SIG-M5 (cell line): ENCODE measurements at places on chromosomes 7 and 10.

DNA sequence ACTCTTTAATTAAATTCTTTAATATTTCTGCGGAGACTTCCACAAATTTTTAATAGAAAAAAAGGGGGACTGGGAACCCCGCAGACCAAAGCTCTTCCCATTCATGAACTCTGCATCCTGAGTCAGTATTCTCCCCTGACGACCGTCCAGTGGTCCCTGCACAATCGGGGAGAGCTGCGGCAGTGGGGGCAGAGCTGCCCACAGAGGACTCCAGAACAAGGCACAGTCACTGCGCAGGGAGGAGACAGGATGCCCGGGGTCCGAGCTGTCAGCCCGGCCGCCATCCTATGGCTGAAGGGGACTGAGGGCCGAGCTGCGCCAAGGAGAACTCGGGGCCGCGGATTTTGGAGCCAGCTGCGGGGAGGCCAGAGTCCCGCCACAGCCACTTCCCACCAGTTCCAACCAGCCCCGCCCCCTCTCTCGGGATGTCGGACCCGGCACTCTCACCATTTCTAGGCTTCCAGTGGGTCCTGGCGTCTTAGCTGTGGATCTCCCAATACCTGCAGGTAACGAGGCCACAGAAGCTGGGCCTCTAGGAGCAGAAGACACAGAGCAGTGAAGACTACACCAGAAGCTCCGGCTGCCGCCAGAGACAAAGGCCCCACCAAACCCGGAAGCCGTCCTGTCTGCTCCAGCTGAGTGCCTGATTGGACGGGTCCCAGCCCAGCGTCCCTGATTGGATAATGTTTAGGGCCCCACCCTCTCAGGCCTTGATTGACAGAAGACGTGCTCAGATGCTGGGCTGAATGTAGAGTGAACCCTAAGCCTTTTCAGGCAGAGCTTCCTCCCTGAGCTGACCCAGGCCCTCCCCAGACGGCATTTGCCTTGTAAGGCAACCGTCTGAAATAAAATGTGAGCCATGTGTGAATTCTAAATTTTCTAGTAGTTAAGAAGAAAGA lies at the start of gene ERV3-1:
TSS of gene ERV3-1 (minus strand) at position 594 of the 899 bp plus-strand sequence. CDS start 13,661 bp downstream, outside the sequence.
- DNase-seq, result peak; percentile 81

DNA sequence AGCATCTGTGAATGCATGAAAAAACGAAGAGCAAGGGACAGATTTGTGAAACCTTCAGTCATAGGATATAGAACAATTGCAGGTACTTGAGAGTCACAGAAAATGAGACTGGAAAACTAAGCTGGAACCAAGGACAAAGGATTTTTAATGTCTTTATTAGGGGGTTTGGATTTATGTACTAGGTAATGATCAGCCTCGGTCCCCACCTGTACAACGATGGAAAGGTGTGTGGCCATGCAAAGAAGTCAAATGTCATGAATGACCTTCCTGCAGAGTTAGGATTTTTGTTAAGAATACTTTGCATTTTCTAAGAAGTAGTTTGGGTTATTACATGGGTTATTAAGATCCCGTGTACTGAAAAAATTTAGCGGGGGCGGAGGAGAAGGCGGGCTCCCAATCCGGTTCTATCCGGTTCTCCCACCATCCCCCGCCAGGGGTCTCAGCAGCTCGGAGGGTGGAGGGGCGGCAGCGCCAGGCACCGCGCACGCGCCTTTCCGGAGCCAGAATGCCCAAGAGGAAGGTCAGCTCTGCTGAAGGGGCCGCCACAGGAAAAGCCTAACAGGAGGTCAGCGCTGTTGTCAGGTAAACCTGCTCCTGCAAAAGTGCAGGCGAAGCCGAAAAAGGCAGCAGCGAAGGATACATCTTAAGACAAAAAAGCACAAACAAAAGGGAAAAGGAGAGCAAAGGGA lies 327.5 kb upstream of the PLXDC2 start:
- no peak for DNase-seq

GRCh38 chr7:124155432-124156022 lies 122.7 kb upstream of the TMEM229A start:
- DNase-seq, result no peak

GRCh38 chr10:89470628-89471027 lies 56.3 kb downstream of the IFIT5 start:
- DNase-seq, result no peak

- DNase-seq, result no peak
These were observed 24.0 kb downstream of the OR9A2 start for GRCh38 chr7:143002898-143003297.

DNA sequence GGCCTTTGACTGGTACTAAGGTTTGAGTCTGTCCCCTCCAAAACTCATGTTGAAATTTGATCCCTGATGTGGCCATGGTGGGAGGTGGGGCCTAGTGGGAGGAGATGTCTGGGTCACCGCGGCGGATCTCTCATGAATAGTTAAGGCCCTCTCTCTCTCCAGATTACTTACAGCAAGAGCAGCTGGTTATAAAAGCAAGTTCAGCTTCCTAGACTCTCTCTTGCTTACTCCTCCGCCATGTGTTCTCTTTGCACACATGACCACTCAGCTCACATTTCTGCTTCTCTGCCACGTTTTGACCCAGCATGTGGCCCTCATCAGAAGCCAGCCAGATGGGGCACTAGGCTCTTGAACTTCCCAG lies 29.9 kb upstream of the ZMIZ1 start:
- DNase-seq, result no peak

- no peak for DNase-seq
These were observed 60.2 kb downstream of the CHST15 start for GRCh38 chr10:124032971-124033886.

GRCh38 chr10:50224330-50224952 lies 26.9 kb downstream of the ASAH2 start:
- DNase-seq, result peak; percentile 12

DNA sequence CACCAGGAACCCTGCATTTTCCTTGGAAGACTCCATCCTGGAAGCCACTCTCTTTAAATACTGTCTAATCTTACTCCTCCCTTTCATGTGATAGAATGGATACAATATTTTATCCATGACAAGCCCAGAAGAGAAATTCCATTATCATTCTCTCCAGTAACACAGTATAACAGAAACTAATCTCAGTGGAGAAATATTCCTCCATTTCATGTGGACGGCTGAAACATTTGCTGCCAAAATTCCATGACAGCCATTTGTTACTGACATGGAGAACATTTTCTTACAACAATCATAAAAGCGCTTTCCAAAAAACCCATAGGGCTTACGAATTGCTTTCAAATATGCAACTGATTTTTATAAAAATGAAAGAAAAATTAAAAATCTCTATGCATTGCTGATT lies 392.8 kb upstream of the KLF6 start:
- no peak for DNase-seq

GRCh38 chr7:18694911-18695310 lies 199.4 kb downstream of the HDAC9 start:
- no peak for DNase-seq

GRCh38 chr7:14691597-14692203 lies 210.9 kb downstream of the DGKB start:
- no peak for DNase-seq

DNA sequence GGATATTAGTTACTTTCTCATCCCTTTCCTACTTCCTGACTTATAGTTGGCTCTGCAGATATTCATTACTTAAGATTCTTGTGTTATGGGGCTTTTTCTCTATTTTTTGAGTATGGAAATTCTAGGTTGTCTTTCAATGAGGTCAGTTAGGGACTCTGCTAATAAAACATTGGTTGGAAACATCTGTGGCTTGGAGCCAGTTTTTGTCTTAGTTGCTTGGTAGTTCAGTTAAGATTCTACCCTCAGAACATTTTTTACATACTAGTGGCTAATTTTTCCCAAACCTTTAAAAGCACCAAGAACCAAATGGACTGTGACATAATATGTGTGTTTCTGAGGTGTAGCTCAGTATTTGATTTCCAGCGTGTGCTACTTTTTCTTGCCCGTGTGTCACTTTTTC lies 305.6 kb upstream of the FZD1 start:
- no peak for DNase-seq

- no peak for DNase-seq
These were observed 952.7 kb upstream of the KCND2 start for GRCh38 chr7:119320316-119320715.

DNA sequence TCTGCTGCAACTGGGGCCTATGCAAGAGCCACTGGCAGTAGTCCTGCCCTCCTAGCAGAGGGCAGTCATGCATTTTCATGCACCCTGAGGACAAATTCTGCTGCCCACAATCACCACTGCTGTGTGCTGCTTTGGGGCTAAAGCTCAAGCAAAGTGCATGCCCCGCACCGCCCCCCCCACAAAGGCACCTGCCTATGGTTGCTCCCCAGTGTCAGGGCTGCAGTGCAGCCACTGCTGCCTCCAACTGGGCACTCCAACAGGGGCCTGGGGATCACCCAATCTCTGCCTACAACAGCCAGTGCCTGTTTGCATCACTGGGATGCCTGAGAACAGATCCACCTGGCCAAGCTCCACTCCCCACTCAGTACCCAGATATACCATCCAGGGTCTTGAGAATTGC lies 417.0 kb downstream of the HTR7 start:
- DNase-seq, result no peak

- no peak for DNase-seq
These were observed 362.5 kb downstream of the POM121L12 start for GRCh38 chr7:53397911-53398310.

- DNase-seq, result no peak
These were observed 38.9 kb downstream of the NKX6-2 start for GRCh38 chr10:132746801-132747625.

DNA sequence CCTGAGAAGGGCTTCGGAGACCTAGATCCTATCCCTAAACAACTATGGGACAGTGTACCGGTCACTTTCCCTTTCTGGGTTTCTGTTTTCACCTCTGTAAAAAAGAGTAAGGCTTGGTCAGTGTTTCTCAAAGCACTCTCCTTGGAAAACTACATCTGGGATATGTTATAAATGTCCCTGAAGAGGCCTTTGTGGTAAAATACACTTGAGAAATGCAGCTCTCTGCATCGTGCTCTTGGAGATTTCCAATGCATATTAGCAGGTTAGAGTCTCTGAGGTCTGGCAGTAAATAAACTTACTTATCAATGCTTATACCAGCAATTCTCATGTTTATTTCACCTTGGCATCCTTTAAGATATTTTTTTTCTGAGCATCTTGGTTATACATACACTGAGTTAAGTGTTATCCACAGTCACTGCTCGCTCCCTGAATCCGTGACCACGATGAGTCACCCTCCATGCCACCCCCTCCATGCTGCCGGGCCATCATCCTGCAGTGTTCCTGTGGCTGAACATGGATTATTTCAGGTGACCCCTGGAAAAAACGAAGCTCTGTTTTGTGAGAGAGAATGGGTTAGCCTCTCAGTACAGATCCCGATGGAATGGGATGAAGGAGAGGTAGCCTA lies 3.3 kb upstream of the TBXAS1 start:
- no peak for DNase-seq

DNA sequence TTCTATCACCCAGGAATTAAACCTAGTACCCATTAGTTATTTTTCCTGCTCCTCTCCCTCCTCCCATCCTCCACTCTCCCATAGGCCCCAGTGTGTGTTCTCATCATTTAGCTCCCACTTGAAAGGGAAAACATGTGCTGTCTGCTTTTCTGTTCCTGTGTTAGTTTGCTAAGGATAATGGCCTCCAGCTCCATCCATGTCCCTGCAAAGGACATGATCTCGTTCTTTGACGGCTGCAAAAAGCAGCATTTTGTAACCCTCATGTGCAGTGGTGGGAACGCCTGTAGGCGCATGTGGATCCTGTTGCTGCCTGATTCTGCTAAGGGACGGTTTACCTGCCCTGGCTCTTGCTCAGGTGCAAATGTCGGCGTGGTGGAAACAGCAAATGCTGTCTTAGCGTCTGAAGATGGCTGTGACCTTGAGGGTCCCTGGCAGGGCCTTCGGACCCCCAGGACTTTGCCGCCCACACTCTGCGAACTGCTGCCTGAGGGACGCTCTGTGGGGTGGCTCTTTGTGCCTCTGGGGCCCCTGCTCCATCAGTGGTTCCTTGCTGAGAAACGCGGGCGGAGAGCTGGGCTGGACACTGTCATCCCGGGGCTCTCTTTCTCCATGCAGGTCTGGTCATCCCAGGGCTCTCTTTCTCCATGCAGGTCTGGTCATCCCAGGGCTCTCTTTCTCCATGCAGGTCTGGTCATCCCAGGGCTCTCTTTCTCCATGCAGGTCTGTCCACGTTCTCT lies 5.6 kb upstream of the MTG1 start:
- DNase-seq, result no peak

DNA sequence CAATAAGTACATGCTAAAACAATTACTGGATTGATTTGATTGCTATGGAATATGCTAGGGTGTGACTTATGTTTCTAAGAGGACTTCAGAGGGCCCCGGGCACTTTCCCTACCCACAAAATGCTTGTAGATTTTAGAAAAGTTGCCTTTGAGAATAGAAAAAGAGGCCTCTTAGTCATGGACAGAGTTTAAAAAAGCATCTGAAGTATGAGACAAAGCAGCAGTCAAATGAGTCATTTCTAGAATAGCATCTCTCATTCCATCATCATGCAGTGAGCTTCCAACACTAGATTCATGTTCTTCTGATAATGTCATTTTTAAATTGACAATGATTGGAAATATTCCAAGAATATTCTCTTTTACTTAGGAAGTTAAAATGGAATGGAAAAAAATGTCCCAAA lies 675.1 kb upstream of the PCDH15 start:
- DNase-seq, result no peak

GRCh38 chr10:108421266-108421665 lies 1256.8 kb upstream of the SORCS1 start:
- no peak for DNase-seq

- DNase-seq, result no peak
These were observed 28.2 kb upstream of the SEPHS1 start for GRCh38 chr10:13376297-13376696.

DNA sequence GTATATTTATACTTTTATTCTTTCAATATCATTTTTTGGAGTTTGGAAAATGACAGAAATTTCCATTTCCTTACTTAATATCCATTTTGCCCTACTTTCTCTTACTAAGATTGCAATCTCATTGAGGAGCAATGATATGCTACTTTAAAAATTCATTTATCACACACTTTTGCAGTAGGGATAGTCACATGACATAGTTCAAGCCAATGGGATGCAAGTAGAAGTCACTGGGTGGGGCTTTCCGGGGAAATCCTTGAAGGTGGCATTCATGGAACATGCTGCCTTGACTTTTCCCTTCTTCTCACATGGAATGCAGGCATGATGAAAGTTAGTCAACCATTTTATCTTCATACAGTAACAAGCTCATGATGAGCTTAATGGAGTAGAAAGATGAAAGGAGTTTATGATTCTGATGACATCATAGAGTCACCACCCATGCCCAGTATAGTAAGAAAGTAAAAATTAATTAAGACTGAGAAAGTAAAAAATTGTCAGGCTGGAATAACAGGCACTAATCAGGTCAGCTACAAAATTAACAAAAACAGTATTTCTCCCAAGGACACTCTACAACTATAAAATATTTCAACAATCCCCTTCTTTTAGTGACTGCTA lies 33.4 kb downstream of the IQUB start:
- no peak for DNase-seq
